Fibroblast of skin of left quadriceps (primary cell): ENCODE measurements at places on chromosomes 5 and 9.

- no peak for DNase-seq
Observed at GRCh38 chr5:6166698-6167394, 211.5 kb downstream of the MED10 start.

DNA sequence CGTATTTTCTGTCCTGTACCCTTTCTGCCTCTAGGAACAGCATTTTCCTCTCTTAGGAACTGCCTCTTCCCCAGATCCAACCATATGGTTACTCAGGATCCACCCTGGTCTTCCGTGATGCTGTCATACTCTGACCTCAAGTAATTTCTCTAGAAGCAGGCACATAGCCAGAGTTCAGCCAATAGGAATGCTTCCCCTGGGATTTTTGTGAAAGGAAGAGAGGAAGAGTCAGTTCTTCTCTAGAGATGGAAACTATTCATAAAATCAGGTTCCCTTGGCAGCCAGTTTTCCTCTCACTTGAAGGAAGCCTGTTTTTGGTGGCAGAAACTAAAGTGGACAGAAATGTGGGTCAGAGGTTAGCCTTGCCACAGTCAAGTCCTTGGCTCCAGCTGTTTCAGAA is 400.1 kb upstream of the PCSK5 start:
- DNase-seq, result no peak

- no peak for DNase-seq
Observed at GRCh38 chr9:124215368-124215910, 42.3 kb upstream of the NEK6 start.

DNA sequence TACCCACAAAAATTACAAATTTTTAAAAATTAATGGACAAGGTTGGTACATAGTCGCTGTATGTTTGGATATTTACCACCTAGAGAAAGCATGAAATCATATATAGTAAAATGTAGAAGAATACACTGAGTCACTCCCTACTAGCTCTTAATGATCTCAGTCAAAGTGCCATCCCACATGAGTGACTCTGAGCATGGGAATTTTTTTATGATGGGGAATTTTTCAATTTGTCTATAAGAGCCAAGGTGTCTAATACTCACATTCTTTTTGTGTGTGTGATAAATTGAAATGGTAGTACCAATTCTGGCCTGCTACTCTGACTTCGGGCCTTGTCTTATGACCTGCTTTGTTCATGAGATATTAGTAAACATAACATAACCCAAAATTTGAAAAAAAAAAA is 483.2 kb downstream of the CDH10 start:
- DNase-seq, result no peak

DNA sequence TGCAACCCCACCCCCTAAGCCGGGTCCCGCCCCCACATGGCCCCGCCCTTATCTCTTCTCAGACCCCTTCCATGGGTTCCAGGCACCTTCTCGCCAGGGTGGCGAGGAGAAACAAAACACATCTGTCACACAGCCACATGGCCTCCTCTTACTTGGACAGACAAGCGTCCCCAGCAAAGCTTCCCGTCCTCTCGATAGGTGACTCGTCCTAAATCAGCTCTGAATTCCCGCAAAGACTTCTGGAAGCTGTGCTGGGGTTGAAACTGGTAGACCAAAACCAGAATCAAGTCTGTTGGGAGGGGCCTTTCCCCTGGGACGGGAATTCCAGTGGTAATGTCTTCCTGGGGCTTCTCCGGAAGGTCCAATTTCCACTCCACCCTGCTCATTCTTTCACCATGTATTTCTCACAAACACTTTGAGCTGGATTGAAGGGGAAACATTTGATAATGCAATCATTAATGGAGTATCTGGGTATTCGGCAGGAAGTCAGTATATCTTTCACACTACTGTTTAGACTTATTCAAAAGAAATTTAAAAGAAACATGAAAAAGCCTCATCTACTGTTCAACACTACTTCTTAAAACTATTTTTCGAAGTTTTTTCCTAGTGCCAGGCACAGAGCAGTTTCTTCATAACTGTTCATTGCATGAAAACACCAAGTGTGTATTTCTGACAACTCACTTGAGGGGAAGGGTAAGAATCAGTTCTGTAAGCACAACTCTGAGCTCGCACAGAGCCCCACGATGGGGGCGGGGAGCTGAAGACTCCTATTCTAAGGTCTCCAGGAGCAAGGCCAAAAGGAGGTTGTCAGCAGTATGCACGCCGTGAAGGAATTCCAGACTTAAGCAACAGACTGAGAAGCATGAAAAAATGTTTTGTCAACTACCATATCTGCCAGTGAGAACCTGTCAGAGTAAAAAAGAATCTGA is 644 bp upstream of the CTNNAL1 start:
- peak; percentile 61 for DNase-seq

DNA sequence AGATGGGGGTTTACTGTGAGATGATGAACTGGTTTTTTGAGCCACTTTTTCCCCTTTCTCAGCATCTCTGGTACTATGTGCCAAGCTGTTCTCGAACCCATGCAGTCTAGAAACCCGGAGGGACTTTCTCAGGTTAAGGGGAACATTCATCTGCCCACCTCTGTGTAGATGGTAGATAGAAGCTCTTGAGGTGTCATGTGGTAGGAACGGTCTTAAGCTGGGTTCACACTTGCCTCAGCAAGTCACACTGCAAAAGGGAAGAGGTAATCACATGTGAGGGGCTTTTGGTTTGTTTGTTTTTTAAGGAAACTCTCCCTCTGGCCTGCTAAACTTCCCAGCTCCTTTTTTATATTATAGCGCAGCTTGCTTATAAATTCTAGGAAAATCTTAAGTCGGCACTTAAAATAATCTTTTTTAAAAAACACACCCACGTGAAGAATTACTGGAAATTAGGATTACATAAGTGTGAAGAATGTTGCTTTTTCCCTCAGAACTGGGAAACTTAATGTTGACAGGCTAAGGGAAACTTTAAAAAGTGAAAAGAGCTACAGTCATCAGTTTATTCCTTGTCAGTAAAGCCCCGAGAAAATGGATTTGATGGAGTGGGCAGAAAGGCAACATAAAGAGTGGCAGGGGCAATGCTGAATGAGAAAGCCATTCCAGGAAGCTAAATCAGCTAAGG is 430.3 kb downstream of the ARHGEF28 start:
- DNase-seq, result no peak

DNA sequence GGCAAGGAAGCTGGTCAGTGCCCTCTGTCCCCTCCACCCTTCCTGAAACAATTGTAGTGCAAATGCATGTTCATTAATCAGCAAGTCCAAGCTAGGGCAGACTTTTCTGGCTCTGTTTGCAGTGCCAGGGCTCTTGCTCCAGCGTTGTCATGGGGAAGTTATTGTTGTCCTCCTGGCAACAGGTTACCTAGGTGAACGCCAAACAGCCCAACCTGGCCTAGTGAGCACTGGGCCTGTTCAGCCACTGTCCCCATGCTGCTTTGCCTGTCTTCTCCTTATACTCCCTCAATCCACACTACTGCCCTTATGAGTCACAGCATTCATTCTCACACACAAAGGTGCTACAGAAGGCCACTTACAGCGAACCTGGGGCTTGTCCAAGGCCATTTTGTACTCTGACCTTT is 34.5 kb upstream of the GLIS3 start:
- no peak for DNase-seq

DNA sequence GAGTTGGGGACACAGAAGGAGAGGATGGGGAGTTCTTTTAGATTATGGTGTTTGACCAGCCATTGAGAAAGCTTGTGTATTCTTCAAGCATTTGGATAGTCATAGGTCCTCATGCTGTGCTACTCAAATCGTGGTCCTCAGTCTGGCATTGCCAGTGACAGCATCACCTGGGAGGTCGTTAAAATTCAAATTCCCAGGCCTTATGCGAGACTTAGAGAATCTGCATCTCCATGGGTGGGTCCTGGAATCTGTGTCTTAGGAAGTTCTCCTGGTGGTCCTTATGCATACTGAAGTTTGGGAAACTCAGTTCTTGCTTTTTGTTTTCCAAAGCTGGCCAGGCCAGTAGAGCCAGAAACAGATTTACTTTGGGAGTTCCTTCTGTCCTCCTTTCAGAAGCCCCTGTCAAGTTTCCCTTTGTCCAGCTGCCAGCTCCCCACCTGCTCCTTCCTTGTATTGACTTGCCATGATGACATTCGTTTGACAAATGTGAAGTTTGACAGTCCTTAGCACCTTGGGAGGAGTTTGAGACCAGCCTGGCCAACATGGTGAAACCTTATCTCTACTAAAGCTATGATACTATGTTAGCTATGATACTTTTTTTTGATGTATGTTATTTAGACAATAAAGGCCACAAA is 95.6 kb downstream of the PALM2AKAP2 start:
- DNase-seq, result no peak

DNA sequence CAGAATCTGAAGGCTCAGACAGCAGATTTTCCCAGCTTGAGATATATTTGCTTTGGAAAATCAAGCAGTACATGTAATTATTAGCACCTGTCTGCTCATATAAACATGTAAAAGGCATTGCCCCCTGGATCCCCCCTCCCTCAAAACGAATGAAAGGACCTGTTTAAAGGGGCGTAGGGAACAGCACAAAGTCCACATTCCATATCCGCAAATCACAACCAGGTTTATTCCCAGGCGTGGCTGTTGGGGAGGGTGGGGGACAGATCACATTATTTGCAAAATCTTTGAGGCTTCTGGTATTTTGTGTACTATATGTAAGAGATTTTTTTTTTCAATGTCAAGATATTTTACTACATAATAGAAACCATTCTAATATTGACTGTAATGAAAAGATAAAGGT is 8.7 kb upstream of the MRPS2 start:
- DNase-seq, result no peak

GRCh38 chr5:79837761-79838551 is 148.3 kb downstream of the CMYA5 start:
- peak; percentile 23 for DNase-seq

DNA sequence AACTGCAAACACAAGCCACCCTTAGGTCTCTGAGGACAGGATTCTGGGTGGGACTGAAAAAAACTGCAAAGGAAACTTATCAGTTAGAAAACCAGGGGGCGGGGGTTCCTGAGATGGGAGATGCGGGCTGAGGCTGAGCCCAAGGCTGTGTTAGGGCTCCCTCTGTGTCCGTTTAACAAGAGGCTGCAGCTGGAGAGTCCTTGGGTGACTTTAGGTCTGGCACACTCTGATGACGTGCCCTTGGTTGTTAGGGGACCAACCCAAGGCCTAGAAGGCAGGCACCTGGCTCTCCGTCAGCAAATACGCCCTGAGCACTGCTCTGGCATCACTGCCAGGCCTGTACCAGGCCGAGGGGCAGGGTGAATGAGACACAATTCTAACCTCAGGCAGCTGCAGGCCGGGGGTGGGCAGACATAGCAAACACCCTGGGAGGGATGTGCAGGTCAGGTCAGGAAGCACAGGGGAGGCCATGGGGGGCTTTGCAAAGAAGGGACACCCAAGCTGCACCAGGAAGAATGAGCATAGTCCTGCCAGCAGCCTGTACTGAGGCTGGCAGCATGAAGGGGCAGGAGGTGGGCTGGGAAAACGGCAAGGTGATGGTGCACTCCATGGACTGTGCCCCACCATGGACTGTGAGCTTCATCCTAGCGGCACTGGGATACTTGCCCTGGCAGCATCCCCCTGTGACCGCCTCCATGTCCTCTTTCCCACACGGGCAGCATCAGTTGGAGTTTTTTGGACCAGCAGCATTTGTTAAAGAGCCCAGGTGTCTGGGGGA is 137.9 kb downstream of the GABBR2 start:
- no peak for DNase-seq

- DNase-seq, result no peak
Observed at GRCh38 chr5:149680810-149681221, 49.3 kb upstream of the PPARGC1B start.

DNA sequence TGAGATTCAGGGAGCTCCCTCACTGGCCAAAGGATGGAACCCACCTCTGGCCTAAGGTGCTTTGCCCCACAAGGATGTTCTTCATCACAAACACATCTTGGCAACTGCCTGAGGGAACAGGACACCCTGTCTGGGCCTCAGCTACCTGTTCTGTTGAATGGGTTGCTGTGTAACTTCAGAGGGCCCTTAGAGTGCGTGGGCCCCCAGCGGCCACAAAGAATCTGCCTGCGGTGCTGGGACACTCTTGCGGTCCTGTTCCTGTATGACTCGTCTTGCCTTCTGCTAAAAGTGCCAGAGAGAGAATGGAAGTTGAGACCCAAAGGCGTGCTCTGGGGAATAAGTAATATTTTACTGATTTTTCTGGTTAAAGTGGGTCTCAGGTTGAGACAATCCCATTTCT is 14.1 kb upstream of the RPL26L1 start:
- DNase-seq, result no peak

- DNase-seq, result no peak
Observed at GRCh38 chr5:160434022-160434531, 12.4 kb downstream of the PTTG1 start.

DNA sequence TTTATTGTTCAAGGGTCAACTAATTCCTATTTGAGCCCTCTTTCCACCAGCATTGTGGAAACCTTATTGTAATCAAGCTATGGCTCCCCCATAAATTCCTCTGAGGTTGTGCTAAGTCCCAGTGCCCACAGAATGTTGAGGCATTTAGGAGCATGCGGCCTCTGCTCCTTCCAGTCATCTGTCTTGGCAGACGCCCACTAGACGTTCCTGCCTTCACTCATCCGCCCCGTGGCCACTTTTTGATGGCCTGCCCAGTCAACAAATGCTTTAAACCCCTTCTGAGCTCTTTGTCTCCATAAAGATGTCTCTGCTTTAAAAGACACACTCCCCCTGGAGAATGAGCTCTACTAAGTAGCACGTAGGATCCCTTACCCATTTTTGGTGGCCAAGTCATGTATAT is 104.7 kb downstream of the GAS1 start:
- DNase-seq, result no peak

GRCh38 chr5:16894236-16895057 is 41.6 kb downstream of the MYO10 start:
- DNase-seq, result peak; percentile 85

- DNase-seq, result no peak
Observed at GRCh38 chr9:25678846-25679360, 659 bp upstream of the TUSC1 start.

DNA sequence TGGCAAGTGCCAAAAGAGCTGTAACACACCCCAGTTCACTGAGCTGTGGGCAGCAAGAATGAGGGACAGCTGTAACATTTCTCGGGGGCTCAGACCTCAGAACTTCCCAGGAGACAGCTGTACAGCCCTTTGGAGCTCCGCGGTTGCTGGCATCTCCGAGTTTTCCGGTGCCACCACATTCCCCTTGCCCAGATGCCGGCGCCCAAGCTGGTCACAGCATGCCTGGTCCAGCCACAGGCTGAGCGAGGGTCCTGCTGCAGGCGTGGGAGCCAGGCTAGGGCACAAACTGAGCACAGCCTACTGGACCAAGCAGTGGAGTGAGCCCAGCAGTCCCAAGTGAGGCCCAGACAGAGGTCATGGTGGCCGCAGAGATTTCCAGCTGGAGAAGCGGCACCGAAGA is 797.7 kb upstream of the EDIL3 start:
- DNase-seq, result no peak

DNA sequence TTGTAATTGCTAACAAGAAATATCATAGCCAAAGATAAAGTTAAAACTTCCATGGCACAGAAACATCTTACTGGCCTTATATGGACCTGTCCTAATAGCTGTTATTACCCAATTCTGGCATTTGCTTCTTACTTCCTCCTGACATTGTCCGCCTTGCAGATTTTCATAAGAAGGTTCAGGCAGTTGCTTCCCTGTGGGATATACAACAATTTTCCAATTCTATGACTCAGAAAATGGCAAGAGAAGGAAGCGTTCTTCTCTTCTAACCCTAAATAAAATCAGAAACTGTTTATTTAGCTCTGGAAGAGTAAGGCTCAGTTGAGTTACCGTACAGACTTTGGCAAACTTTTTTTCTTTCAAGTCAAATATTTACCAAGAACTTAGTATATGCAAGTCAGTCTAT is 1.7 kb downstream of the PRKAA1 start:
- DNase-seq, result no peak
